Natural killer cell (primary cell): ENCODE measurements at places on chromosomes 5 and 9. TPM values are rescaled to one million over a fixed set of nuclear protein-coding genes. Genes with fewer than 3 reads are reported as not detected.

DNA sequence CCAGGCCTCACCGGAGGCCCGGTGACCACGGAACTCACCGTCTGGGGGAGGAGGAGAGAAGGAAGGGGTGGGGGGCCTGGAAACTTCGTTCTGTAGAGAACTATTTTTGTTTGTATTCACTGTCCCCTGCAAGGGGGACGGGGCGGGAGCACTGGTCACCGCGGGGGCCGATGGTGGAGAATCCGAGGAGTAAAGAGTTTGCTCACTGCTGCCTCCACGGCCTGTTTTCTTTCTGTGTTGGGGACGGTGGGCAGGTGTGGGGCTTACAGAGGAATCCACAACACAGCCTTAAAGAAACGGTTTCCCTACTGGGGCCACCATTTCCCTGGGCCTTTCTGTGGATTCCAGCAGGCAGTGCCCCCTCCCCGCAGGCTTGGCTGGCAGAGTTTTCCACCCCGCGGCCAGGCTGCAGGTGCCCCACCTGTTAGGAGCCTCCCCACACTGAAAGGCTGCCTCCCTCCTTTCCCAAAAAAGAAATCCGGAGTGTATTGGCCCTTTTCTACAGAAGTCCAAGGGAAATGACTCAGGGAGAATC lies 80.8 kb downstream of the NTNG2 start:
- no peak for DNase-seq

DNA sequence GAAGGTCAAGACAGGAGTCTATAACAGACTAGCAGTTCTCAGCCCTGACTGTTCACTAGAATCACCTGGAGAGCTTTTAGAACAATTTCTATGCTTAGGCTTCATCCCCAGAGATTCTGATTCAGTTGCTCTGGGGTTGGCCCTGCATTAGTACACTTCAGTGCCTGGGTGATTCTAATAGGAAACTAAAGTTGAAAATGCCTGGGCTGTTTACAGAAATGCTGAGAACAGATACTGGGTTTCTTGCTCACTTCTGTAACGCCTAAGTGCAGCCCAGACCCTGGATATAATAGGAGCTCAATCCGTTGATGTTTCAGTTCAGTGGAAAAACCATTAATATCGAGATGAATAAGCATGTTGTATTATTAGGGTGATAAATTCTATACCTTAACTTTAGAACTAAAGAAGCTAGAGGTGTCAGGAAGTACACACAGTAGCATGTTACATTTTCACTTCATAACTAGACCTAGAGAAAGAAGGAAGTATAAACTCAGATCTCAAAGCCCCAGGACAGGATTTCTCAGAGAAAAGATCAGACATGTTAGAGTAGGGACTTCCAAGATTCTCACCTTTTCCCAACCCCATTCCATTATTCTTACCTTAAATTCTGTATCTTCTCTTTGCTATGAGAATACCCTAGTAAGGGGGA lies 20.4 kb downstream of the HAVCR2 start:
- DNase-seq: no peak

Gene CMYA5
- total RNA-seq: 0.93 TPM

DNA sequence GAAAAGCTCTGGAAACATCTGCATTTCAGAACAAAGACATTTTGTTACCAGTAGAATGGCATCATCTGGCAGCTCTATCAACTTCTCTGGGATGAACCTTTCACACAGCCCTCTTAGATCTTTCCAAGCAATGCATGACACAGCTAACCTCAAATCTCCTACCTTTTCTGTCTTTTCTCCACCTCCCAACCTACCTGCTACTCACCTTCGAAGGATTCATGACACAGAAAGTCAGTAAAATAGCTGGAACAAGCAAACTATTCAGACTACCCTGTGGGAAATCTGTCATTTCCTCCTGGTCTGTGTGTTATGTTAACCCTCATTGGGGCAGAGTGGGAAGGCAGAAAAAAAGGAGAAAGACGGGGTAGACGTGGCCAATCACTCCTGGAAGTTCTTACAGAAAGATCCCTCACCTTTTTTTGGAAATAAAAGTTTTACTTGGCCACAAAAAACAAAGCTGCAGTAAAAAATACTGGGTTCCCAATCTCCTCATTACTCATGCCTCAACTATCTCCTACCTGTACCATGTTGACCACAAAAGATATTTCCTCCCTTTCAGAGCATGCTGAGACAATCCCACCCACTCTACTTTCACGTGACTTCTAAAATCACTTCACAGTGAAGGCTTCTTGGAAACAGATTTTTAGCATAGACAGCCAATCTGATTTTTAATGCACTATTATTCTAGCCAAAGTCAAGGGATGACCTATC lies 362.1 kb upstream of the RFX3 start:
- no peak for DNase-seq

DNA sequence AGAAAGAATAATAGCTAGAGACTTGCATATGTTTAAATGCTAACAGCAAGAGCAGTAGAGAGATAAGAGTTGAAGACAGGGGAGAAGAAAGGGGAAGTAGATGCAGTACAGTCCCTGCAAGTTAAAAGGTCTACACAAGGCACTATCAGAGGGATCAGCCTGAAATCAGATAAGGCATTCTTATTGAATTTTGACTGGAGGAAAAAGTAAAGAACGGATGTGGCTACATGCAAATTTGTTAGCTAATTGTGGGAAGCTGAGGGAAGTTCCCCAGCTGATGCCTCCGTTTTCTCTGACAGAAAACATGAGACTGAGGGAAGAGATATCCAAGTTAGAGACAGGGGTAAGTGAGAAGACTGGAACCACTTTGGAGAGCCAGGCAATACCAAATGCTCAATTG lies 12.9 kb upstream of the RHOBTB3 start:
- DNase-seq: no peak
